ENCODE measurements at places on chromosomes 1 and 21.

- DNase-seq = no peak
Measured at GRCh38 chr1:100177295-100178041, 588 bp downstream of the LRRC39 start.

- DNase-seq = no peak
Measured at GRCh38 chr1:214074477-214074876, 86.7 kb downstream of the PROX1 start.

GRCh38 chr1:159218649-159219636, 14.3 kb downstream of the ACKR1 start:
- no peak for DNase-seq

GRCh38 chr1:33836911-33837310, 27.0 kb upstream of the HMGB4 start:
- no peak for DNase-seq

GRCh38 chr1:183244466-183244865, 58.4 kb downstream of the LAMC2 start:
- DNase-seq = peak; percentile 70

GRCh38 chr1:84884671-84885389, 8.2 kb downstream of the LPAR3 start:
- DNase-seq = no peak

DNA sequence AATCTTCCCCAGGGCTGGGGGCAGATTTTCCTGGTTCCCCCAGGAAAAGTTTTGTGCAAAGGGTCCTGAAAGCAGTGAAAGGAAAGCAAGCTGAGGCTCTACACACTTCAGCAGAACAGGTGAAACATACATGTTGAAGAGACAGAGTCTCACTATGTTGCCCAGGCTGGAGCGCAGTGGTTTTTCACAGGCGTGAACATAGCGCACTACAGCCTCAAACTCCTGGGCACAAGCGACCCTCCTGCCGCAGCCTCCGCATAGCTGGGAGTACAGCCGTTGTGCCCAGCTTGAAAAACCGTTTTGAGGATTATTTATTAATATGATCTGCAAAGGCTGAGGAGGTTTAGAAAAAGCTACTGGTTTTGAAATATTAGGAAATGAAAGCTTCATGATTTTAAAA, 11.8 kb downstream of the PRDM15 start:
- no peak for DNase-seq

DNA sequence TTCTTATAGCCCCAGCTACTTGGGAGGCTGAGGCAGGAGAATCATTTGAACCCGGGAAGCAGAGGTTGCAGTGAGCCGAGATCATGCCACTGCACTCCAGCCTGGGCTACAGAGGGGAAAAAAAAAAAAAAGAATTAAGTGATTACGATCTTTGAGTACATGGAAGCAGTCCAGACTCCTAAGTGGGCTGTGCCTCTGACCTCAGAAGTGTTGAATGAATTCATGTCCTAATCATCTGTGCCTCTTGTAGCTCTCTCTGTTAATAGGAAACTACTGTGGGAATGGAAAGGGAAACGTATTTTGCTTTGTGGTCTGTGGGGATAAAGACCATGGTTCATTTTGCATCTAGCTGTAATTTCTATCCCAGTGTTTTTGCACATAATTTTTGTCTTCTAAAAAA, 8.4 kb upstream of the IVNS1ABP start:
- no peak for DNase-seq

- no peak for DNase-seq
Measured at GRCh38 chr1:192407206-192407605, 90.4 kb downstream of the RGS21 start.

DNA sequence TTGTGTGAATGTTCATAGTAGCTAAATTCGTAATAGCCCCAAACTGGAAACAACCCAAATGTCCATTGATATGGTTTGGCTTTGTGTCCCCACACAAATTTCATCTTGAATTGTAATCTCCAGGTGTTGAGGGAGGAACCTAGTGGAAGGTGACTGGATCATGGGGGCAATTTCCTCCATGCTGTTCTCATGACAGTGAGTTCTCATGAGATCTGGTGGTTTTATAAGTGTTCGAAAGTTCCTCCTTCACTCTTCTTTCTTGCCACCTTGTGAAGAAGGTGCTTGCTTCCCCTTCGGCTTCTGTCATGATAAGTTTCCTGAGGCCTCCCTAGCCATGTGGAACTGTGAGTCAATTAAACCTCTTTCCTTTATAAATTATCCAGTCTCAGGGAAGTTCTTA, 11.3 kb downstream of the UBE2G2 start:
- no peak for DNase-seq

- DNase-seq = no peak
Measured at GRCh38 chr1:43296207-43296606, 4.6 kb upstream of the TIE1 start.

GRCh38 chr1:216617081-216617875, 106.0 kb downstream of the ESRRG start:
- no peak for DNase-seq

- DNase-seq = no peak
Measured at GRCh38 chr1:110070671-110071242, at the start of gene ALX3. TSS of gene ALX3 (minus strand) at chr1:110070672. CDS start at chr1:110070612, 60 bp downstream.

GRCh38 chr21:30014886-30015285, 75.1 kb upstream of the GRIK1 start:
- no peak for DNase-seq

- no peak for DNase-seq
Measured at GRCh38 chr21:42358937-42359336, 7.4 kb downstream of the TFF1 start.
